ENCODE measurements at places on chromosomes 12 and 14.

DNA sequence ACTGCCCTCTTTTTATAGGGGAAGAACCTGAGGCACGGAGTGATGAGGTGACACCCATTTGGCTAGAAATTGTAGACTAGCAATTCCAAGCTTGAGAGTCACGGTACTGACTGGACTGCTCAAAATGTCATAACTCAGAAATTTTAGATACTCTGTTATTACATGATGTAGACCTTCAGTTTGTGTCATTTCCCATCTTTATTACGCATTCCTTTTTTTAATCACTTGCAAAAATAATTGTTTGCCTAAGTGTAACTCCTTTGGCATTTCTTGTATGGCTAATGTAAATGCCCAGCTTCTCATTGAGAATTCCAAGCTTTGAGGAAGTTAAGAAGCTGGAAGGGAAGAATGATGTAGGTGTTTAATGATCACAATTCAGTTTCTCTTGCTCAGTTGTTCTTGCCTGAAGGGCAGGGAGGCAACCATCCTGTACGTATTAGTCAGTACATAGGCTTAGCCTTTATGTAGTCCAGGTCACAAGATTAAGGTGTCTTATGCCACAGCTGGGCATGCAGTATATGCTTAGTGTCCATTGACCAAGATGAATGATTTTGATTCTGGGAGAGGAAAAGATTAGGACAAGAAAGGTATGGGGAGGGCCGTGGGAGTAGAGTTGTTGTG, 68.2 kb upstream of the EVL start:
- DNase-seq: no peak

DNA sequence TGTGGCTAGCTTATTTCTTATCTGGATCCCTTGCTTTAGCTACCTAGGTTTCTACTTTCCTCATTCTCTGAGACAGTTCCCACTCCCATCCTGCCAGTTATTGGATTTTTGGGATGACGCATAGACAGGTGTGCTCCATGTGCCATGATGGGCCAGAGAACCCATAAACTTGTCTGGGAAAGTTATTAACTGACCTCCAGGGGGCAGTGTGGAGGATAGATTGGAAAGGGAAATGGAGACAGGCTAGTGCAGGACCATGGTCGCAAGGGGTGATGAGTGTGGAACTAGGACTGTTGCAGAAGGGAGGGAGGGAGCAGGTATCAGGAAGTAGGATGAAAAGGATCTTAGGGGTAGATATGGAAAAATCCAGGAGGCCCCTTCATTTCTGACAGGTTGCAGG, 80.3 kb downstream of the ESRRB start:
- peak; percentile 24 for DNase-seq

- DNase-seq: no peak
These were observed 63.5 kb upstream of the MBIP start for GRCh38 chr14:36383767-36384431.

GRCh38 chr14:52307905-52308304, 6.2 kb upstream of the PTGER2 start:
- DNase-seq: no peak

DNA sequence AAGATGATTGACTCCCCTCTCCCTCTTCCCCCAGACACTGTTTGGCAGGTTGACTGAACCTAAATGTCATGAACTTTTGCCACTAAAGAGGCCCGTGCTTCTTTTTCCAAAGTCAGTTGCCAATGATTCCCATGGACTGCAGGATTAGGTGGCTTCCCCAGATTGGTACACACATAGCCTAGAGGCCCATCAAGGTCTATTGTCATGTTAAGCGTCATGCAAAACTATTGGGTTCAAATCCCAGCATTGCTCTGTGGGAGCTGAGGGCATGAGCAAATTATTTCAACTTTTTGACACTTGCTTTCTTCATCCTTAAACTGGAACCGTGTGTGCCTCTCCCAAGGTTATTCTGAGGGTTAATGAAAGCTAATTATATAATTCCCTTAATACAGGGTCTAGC, 430.2 kb upstream of the TBX3 start:
- no peak for DNase-seq

GRCh38 chr12:58523360-58523759, 396.9 kb downstream of the LRIG3 start:
- DNase-seq: no peak

- DNase-seq: no peak
These were observed 223.9 kb downstream of the PTPRO start for GRCh38 chr12:15546102-15546701.

DNA sequence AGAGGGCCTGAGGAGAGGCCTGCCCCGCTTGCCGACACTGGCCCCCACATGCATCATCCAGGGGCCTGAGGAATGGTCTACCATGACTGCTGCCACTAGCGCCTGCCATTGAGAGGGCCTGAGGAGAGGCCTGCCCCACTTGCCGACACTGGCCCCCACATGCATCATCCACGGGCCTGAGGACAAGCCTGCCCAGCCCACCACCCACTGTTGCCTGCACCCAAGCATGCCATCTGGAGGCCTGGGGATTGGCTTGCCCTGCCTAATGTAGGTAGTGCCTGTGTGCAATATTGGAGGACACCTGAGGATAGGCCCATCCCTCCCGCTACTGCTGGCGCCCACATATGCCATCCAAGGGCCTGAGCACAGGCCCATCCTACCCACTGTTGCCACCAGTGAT, 24.4 kb downstream of the CYP46A1 start:
- no peak for DNase-seq

DNA sequence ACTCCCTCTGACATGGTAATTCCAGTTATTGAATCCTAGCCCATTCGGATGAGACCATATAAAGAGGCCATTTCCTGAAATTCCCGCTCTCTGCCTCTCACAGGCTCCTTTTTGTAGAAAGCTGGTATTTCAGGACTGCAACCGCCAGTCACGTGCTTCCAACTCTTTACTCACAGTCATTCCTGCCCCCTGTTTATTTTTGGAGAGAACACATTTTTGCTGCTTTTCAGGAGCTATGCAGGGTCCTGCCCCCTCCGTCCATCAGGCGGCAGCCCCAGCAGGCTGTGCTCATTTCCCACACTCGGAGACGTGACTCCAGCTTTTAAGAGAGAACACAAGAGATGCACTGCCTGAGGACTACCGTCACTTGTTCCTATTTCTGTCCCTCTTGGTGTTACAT, 26.8 kb downstream of the IFT43 start:
- DNase-seq: no peak

- DNase-seq: no peak
These were observed 26.2 kb upstream of the PLEKHG6 start for GRCh38 chr12:6284273-6284672.

GRCh38 chr14:23675906-23676305, 39.7 kb downstream of the DHRS2 start:
- DNase-seq: no peak

- DNase-seq: no peak
These were observed 4.6 kb upstream of the VTI1B start for GRCh38 chr14:67679006-67679405.

- DNase-seq: no peak
These were observed 31.5 kb downstream of the DUSP16 start for GRCh38 chr12:12531194-12531593.

Measured in NCI-H510A treated with DMSO at 0.1 percent for 48 hours (cell line).